ENCODE measurements at places on chromosomes 5 and 9.

DNA sequence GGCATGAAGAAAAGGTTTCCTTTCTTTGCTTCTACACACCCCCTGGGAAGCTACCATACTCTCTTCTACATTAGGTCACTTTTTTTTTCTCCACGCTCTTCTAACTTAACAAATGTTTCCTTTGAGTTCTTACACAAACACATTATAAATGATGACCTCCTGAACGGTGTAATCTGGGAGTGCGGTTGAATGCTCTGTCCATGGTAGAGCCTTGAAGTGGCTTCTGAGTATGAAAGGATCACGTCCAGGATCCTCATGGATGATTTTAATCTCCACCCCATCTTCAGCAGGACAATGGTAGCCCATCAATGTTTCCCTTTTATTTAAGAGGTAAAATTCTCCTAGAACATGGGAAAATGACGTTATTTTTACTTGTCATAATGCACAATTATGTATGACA lies 587.3 kb downstream of the SEMA5A start:
- DNase-seq = no peak

- DNase-seq = no peak
Measured at GRCh38 chr9:127979015-127979332, 1.8 kb downstream of the EEIG1 start.

GRCh38 chr9:128226412-128226801 lies 23.2 kb downstream of the DNM1 start:
- DNase-seq = no peak

DNA sequence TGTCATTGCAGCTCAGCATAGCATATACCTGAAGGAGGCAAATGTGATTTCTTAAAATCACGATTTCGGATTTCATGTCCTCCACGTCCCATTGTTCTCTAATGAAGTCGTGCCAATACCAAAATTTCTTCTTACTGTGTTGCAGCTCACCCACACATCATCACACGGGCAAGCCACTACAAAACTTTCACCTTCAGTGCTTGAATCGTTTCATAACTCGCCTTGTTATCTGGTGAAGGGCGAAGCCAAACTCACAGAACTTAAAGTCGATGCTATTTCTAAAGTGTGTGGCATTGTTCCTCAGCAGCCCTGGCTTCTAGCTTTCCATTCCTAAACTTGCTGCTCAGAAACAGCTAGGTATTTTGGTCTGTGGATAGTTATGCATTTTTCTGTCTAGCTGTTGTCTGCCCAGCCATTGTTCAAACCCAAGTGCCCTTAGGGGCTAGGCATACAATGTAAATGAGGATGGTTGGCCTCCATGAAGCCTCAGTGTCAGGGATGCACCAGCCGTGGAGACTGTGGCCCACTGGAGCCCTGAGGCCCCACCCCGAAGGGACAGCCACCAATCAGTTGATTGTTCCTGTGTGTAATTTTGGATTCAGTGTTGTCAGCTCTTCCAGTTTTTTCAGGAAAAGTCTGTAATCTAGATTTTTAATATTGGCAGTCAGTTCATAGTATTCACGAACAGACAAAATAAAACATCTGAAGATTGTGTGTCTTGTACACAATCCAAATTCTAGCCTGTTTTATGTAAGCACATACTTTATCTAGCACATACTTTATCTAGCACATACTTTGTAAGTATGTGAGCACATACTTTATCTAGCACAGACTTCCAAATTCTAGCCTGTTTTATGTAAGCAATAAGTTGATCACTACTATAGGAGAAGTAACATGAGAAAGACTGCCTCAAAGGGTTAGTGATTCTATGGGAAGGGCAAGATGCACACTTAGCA lies 112.8 kb downstream of the DAPK1 start:
- DNase-seq = no peak

- DNase-seq = peak; percentile 65
Measured at GRCh38 chr5:78550891-78551290, 97.7 kb downstream of the LHFPL2 start.

- peak; percentile 90 for DNase-seq
Measured at GRCh38 chr5:91313757-91314673, 69.1 kb downstream of the ARRDC3 start.

- peak; percentile 86 for DNase-seq
Measured at GRCh38 chr9:16501141-16501540, 369.3 kb downstream of the BNC2 start.

- DNase-seq = no peak
Measured at GRCh38 chr5:137858223-137858916, 9.3 kb upstream of the MYOT start.

- peak; percentile 25 for DNase-seq
Measured at GRCh38 chr9:88872192-88872946, 118.9 kb upstream of the S1PR3 start.

- DNase-seq = no peak
Measured at GRCh38 chr9:81890104-81890503, 38.1 kb upstream of the SPATA31D4 start.

DNA sequence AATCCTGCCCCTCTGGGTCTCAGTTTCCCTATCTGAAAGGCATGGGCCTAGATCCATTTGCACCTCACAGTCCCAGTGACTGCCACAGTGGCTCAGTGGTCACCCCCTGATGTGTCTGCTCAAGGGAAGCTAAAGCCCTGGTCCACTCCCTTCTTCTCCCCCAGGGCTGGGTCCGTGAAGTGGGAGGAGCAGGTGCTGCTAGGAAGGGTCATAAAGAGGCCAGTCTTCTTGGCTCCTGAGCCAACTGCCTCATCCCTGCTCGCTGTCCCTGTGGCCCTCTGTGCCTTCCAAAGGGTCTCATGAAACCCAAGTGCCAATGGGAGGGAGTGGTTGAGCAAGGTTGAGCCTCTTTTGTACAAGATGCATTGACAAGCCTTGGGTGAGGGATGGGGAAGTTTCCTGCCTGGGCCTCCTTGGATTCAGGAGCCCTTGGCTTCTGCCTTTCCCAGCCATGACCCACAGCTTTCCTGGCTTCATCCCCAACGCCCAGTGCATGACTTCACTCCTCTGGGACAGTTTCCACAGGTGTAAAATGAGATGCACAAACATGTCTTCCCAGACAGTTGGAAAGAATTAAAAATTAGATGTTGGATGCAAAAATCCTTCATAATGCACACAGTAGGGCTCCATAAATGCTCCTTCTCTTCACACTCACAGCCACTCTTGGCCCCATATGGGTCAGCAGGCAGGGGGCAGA lies 1.6 kb upstream of the SLC6A7 start:
- DNase-seq = no peak

GRCh38 chr5:80739898-80740297 lies 85.1 kb upstream of the DHFR start:
- DNase-seq = no peak

DNA sequence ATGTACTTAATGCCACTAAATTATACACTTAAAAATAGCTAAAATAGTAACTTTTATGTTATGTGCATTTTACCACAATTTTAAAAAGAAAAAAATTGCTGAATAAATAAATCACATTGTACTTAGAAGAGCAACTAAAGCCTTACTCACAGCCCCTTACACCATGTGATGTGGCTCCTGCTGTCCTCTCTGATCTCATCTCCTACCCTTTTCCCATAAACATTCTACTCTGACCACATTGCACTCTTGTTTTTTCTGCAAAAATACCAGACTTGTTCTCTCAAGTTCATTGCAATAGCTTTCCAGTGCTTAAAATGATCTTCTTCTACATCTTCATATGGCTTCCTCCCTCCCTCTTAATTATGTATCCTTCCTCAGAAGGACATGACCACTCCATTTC lies 268.4 kb downstream of the ELAVL2 start:
- DNase-seq = peak; percentile 76

GRCh38 chr5:138533973-138534941 lies 8.8 kb downstream of the ETF1 start:
- no peak for DNase-seq

- DNase-seq = peak; percentile 97
Measured at GRCh38 chr9:129697656-129698253, 32.3 kb downstream of the PRRX2 start.

DNA sequence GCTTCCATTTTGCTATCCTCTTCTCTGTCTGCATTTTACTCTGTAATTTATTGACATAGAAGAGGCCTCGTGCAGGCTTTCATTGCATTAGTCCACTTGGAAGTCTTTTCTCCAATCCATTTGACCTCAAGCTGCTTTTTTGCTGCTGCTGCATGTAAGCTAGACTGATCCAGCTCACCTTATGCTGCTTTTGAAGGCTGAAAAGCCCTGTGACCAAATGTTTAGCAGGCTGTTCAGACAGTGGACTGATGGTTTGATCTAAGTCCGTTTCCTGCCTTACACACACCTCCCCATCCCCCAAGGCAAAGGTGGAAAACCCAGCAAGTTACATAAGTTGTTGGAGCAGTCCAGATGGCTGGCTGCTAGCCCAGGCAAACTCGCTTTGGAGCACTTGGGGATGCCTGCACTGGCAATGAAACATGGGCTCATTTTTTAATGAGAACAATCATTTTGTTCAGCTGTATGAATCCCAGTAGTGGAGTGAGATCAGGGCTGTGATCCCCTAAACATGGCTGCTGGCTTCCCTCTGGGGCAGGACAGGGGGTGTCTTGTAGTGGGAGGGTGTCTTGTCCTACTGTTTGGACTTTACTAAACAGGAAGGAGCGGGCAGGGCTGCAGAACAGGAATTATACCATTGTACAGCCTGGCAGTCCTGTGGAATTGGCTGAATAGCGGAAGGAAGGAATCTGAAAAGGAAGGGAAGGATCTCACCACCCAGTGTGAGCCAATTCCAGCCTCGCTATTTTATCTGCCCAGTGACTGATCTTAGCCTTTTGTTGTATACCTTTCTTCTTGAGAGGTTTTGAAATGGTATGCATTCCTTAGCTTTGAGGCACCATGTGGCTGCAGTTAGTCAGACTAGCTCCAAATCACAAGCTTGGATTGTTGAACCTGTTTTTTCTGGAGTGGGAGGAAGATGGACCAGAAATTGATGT lies 212.0 kb downstream of the ARHGAP26 start:
- peak; percentile 76 for DNase-seq

DNA sequence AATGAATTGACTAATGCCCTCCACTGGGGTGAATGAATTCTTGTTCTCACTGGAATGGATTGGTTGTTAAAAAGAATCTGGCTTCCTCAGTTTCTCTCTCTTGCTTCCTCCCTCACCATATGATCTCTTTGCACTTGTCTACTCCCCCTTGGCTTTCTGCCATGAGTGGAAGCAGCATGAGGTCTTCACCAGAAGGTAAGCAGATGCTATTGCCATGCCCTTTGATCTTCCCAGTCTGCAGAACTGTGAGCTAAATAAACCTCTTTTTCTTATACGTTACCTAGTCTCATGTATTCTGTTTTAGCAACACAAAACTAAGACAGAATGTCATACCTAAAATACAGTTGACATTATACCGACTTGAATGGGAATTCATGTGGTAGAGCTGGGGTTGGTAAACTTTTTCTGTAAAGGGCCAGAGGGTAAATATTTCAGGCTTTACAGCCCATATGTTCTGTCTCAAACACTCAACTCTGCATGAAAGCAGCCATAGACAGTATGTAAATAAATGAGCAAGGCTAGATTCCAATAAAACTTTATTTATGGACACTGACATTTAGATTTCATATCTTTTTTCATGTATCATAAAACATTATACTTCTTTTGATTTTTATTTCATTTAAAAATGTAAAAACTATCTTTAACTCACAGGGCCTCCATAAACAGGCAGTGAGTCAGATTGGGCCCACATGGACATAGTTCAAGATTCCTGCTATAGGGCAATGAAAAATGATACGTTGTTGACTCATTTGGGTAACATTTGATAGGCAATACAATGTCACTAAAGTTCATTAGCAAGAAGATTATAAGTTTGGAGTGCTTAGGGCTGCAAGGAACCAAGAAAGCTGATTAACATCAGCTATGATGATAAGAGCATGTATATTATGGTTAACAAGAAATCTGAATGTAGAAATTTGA lies 79.4 kb upstream of the TLE4 start:
- DNase-seq = peak; percentile 11

GRCh38 chr5:89213573-89213972 lies 330.6 kb upstream of the MEF2C start:
- DNase-seq = peak; percentile 90

- DNase-seq = no peak
Measured at GRCh38 chr5:62982348-62982747, 403.7 kb downstream of the LRRC70 start.

- no peak for DNase-seq
Measured at GRCh38 chr5:82798676-82799075, 278.5 kb downstream of the TMEM167A start.

DNA sequence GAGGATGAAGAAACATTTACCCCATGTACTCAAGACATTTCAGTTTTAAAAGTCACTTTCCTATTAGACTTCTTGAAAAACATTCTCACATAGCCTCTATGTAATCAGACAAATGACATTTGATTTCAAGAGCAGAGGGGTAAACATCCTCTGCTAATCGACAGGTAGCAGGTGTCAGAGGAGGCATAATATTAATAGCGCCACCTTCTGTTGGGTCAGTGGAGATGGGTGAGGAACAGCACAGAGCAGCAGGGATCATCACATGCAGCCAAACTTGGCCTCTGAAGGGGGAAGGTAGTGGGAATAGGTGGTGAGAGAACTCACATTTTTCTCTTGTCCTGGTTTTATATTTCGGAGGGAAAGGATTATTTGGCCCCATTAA lies 3.3 kb upstream of the LSM11 start:
- DNase-seq = no peak

- DNase-seq = no peak
Measured at GRCh38 chr9:127540664-127541041, 71.4 kb upstream of the STXBP1 start.

- DNase-seq = peak; percentile 52
Measured at GRCh38 chr5:32916648-32917047, 205.5 kb downstream of the NPR3 start.

DNA sequence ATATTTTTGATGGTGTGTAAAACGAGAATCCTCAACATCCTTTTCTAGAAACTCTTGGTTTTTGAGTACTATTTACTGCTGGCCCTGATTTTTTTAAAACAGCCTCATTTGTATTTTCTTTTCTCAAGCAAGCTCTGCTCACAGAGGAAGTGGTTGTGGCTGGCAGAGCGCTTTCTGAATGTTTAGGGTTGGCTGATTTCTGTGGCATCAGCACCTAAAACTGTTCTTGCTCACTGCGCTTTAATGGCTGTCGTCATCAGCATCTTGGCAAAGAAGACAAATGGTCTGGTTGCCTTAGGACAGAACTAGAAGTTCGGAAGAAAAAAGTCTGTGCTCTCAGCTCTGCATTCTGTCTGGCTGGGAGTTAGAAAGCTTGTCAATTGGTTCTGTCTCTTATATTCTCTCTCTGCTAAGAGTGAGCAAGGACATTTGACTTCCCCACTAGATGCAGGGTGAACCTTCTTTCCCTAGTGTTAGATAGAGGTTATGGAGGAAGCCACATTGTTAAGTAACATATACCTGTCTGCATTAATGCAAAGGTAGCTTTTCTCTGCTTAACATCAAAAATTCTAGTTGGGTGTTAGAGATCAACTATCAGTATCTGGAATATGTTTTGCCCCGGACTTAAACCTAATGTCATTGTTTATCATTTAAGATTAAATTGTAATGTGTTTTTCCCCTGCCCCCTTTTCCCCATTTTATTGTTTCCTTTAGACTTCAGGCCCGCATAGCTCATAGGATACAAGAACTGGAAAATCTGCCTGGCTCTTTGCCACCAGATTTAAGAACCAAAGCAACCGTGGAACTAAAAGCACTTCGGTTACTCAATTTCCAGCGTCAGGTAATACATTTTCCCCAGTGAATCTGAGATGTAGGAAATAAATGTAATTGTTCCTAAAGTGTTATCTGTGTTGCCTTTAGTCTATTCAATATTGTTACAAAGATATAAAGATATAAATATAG lies 39.0 kb downstream of the SMARCA2 start:
- DNase-seq = peak; percentile 44

- DNase-seq = no peak
Measured at GRCh38 chr5:71895546-71895945, 176.5 kb downstream of the CARTPT start.

- no peak for DNase-seq
Measured at GRCh38 chr5:81808106-81808505, 57.2 kb upstream of the SSBP2 start.

Data from fibroblast of skin of right quadriceps (primary cell).